Neural progenitor cell (in vitro differentiated cells): ENCODE measurements at places on chromosomes 16 and 17. TPM values are rescaled to one million over a fixed set of nuclear protein-coding genes. Genes with fewer than 3 reads are reported as not detected.

DNA sequence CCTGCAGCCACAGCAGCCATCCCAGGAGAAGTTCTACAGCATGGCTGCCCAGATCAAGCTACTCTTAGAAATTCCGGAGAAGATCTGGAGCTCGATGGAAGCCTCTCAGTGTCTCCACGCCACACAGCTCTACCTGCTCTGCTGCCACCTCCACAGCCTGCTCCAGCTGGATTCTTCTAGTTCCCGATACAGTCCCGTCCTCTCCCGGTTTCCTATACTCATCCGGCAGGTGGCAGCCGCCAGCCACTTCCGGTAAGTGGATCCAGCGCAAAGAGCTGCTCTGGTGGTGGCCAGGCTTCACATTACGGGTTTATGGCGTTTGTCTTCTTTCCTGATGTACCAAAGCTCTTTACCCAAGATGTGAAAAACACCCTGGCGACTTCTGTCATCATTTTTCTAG is 3.6 kb downstream of the COG1 start:
- peak; percentile 68 for DNase-seq

DNA sequence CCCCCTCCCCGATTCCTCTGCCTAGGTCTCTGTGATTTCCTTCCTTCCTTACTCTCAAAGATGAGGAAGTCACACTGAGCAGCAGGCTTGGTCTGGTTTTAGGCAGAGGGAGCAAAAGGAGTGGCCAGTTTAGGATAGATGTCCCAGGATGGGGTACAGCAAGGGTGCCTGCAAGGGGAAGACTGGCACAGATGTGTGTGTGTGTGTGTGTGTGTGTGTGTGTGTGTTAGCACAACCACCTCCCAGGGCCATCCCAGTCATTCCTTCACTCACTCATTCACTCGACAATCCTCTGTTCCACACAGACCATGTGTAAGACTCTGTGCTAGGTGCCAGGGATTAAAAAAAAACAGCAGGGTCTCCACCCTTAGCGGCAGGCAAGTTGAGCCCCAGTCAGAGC is 35.9 kb downstream of the TMEM132E start:
- DNase-seq, result no peak

DNA sequence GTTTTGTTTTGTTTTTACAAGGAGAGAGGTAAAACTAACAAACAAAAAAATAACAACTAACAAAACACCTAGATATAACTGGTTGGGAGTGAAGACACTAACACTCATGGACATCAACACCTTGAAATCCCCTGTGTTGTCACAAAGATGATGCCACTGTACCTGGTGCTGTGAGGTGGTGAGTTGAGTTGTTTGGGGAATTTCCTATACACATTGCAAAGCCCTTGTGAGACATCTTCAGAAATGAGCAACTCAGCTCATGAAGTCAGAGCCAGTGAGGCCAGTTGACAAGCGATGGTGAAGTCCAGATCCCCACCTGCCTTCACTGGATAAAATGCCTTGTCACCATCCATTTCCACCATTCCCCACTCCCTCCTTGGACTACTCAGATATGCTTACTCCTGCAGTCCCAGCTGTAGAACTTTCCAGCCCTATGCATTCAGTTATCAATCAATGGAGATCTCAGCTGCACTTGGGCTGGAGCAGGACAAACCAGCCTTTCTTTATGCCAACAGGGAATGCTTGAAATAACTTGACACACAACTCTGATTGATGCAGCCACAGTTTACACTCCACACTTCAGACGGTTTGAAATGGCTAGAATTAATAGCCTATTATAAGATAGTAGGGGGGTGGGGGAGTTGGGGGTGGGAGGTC is 22.2 kb downstream of the ANKFN1 start:
- DNase-seq, result no peak

- no peak for DNase-seq
These were observed 7.9 kb downstream of the ESRP2 start for GRCh38 chr16:68227850-68228553.

DNA sequence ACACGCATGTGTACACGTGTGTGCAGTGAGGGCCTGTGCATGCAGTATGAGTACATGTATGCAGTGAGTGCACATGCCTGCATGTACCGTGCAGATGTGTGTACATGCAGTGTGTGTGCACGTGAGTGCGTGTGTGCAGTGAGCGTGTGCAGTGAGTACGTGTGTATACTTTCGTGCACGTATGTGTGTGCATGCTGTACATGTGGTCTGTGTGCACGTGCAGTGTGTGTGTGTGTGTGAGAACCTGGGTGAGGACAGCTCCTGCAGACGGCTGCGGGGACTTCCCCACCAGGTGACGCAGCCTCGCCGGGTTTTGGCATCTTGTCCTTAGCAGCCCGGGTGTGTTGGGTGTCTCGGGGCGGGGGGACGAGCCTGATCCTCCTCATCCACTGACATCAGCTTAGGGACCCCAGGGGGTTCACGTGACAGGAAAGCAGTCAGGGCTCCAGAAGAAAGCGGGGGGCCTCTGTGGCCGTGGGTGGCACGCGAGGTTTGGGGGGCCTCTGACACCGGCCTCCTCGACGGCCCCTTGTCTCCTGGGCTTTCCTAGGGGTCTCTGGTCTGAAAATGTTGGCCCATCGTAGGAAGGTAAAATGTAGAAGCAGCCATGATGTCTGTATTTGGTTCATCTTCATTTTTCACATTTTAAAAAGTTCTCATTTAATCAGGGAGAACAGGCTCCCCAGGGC is 119.6 kb upstream of the ZNF750 start:
- DNase-seq, result no peak

DNA sequence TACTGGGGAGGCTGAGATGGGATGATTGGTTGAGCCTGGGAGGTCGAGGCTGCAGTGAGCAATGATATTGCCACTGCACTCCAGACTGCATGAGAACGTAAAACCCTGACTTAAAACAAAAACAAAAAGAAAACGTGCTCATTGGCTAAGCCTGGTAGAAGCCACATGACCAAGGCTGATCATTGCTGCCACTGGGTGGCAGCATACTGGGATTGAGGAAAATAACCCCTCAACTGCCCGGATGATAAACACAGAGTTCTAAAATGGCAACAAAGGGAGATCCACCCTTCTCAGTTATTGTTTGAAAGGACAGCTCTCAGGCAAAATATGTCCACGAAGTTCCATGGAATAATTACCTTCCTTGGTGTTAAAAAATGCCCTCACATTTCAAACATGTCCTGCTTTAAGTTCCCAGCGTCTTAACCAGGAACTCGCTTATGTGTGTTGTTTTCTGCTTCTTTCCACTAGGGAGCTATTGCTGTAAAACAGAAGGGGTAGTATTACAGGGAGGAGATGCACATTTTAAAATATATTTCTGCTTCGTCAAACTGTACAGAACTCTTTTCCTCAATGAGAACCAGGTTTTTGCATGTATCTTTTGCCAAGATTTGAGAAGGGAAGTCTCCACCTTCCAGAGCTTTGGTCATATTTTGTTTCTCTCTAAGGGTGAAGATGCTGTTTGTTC is 675.3 kb downstream of the MAF start:
- DNase-seq, result peak; percentile 28

DNA sequence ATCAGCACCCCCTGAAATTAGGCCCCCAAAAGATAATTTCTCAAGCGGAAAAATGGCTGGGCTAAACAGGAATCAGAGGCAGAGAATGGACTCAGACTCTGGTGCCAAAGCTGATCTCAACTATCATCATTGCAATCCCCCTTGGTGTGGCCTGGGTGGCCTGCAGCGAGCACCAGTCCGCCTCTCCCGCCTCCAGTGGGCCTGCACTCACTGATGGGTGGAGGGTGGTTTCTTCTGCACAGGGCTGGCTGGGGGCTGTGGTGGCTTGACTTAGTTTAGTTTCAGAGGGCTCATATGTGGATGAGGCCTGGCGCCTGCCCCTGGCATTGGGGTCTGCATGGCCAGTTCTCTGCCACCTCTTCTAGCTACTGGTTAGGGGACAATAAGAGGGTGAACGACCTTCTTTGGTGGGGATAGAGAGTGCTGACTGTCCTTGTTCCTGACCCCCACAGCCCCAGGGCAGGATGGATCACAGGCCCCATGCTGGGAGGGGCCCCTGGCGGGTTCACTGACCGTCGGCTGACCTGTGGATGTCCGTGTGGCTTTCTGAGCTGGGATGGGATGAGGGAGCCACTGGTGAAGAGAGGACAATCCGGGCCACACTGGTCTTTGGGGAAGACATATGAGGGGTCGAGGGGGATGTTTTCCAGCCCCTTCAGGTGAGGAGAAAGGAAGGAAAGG is 62.7 kb downstream of the SNX20 start:
- DNase-seq, result no peak

GRCh38 chr17:68750208-68750562 is 149.0 kb upstream of the FAM20A start:
- DNase-seq, result no peak

DNA sequence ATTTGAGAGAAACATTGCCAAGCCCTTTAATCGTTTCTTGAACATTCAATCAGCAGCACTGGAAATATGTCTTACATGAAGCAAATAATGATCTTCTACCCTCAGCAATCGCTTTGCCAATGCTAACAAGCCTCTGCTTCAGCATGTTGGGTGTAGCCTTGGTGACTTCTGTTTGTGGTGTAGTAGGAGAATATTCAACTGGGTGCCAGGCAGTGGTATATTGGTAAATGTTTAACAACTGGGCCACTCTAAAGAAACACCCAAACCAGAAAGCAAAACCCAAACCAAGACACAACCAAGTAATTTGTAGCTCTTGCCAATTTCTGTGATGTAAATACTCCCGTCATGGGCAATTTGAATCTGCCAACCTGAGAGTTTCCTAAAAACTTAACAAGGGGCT is 9.7 kb downstream of the CDH13 start:
- DNase-seq, result no peak

GRCh38 chr16:3295783-3296182 is 9.4 kb downstream of the TIGD7 start:
- DNase-seq, result no peak

- DNase-seq, result peak; percentile 46
These were observed 22.1 kb downstream of the PMFBP1 start for GRCh38 chr16:72149676-72150464.

DNA sequence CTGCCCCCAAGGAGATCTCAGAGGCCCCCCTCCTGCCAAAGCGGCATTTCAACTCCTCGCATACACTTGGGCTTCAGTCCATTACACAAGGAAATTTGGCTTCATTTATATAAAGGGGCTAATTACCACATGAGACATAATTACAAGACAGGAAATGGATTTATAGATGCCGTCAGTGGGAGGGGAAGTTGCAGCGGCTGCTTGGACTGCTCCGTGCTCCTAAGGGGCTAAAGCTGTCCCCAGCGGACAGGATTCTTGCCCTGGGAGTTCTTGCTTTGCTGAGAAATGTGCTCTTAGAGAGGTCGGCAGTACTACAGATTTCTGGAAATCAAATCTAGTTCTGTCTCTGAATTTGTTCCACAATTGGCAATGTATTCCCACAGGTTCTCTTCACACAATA is 57.2 kb upstream of the NLK start:
- no peak for DNase-seq

- DNase-seq, result peak; percentile 63
These were observed 534.0 kb downstream of the MAF start for GRCh38 chr16:79066561-79066960.

DNA sequence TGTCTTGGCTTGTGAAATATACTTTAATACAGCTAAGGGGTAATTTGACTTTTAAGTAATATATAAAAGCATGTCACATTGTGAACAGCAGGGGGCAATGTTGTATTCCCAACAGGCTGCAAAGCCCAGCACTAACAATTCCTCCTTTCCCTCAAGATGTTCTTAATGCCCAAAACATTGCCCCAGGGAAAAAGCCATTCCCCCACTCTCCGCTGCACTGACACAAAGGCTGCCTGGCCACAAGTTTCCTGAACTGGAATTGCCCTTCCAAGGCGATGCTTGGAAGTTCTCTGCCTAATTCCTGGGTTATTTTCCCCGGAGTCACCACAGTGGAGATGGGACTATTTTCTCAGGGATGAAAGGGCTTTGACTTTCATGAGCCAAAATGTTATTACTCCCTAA is 27.2 kb downstream of the CLEC16A start:
- peak; percentile 86 for DNase-seq

DNA sequence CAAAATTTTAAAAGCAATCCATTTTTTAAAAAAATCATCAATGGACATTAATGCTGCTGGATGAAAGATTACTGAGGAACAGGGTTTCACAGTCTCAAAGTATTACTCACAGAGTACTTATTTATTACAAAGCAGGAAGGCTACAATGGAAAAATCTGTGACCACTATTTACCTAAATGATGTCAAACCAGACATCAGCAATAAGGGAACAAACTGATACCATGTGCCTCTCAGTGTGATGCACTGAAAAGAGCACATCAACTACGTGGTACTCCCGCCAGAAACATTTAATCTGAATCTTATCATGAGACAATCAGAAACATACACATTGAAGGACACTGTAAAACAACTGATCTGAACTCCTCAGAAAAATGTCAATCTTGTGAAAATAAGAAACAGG is 124.2 kb downstream of the PARN start:
- DNase-seq, result no peak

DNA sequence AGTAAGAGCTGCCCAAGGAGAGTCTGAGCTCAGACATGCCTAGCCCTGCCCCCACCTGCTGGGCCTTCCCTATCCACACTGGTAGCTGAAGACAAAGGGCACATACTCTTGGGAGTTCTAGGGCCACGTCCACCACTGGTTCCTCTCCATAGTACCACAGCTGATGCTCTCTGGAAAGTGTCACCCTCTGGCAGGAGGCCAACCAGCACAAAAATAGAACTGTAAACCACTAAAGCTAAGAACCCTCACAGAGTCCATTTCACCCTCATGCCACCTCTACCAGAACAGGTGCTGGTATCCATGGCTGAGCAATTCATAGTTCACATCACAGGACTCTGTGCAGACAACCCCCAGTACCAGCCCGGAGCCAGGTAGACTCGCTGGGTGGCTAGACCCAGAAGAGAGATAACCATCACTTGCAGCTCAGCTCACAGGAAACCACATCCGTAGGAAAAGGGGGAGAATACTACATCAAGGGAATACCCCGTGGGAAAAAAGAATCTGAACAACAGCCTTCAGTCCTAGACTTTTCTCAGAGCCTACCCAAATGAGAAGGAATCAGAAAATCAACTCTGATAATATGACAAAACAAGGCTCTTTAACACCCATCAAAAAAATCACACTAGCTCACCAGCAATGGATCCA is 115.3 kb downstream of the CEP112 start:
- DNase-seq, result no peak

GRCh38 chr17:78272181-78272913 is 40.9 kb downstream of the TMEM235 start:
- peak; percentile 65 for DNase-seq

The ITGB3 gene
- 0.47 TPM in 1 of 2 replicates, not detected in the other for total RNA-seq

The AIPL1 gene
- 0.37 and 2.3 TPM in 2 replicates for total RNA-seq

The EFNB3 gene
- 5.8 and 17.7 TPM in 2 replicates for total RNA-seq

The PERCC1 gene
- total RNA-seq, result 1.1 TPM in 1 of 2 replicates, not detected in the other

The UTS2R gene
- 0.46 TPM in 1 of 2 replicates, not detected in the other for total RNA-seq

The UBE2O gene
- 20.6 and 46.6 TPM in 2 replicates for total RNA-seq

The OR4D1 gene
- 0.13 and 0.37 TPM in 2 replicates for total RNA-seq

The MAPT gene
- total RNA-seq, result 1.4 and 2.4 TPM in 2 replicates

The FOXJ1 gene
- 0.49 and 1.7 TPM in 2 replicates for total RNA-seq

The TMEM235 gene
- 0.09 TPM in 1 of 2 replicates, not detected in the other for total RNA-seq
